ENCODE measurements at places on chromosomes 4 and X. TPM values are rescaled to one million over a fixed set of nuclear protein-coding genes. Genes with fewer than 3 reads are reported as not detected.

DNA sequence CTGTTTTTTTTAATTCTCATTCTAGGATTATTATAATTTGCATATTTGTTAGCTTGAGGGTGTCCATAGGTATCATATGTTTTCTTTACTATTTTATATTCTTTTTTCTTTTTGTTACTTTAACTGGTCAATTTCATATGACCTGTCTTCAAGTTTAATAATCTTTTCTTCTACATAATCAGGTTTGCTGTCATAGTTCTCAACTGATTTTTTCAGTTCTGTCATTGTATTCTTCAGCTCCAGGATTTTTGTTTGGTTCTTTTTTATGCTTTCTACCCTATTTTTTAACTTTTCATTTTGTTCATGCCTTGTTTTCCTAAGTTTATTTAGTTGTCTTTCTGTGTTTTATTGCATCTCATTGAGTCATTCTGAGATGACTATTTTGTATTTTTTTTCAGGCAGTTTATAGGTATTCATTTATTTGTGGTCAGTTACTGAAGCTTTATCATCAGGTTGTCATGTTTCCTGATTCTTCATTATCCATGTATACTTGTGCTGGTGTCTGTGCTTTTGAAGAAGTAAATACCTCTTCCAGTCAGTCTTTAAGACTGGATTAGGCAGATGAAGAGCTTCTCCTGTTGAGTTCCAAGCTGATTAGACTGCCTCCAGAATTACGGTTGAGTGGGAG lies 220.3 kb upstream of the VEGFC start:
- no peak for DNase-seq
- no peak overlapping the region for H3K4me3 ChIP-seq
- H3K4me1 ChIP-seq = no peaks in the 10 kb centered on the region
- no peaks in the 10 kb centered on the region for H3K36me3 ChIP-seq
- H3K27me3 ChIP-seq = no peaks in the 10 kb centered on the region
- H3K27ac ChIP-seq = no peak overlapping the region

DNA sequence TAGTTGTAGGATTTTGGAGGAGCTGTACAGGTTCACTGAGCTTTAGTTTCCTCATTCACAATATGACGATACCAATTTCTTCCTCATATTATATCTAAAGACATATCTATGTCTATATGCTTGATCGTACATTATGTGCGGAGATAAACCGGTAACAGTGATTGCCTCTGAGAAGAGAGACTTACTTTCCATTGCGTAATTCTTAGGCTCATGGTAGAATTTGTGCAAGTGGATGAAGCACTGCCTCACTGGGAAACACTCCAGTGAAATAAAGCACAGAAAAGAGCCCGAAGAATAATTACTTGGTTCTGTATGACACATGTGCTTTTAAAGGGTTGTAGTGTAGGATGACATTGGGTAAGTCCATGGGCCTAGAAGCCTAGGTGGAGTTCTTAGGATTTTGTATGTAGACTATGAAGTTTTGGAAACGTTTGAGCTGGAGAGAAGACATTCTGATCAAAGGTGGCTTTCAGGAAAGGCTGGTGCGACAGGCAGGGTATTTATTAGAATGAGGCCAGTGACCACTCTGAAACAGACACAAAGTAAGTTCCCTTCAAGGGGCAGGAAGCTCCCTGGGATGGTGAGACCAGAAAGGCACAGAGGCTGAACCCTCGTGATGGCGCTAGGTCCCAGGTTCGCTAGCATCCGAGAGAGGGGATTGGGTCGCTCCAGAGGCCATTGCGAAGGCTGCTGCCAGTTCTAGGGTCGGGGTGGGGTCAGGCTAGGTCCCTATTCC lies 649 bp upstream of the VBP1 start:
- no peaks in the 10 kb centered on the region for H3K4me1 ChIP-seq
- no peaks in the 10 kb centered on the region for H3K36me3 ChIP-seq
- H3K4me3 ChIP-seq = peak overlapping the region; percentile 68

GRCh38 chr4:5816101-5816500 lies 76.8 kb downstream of the CRMP1 start:
- no peak overlapping the region for H3K4me3 ChIP-seq
- H3K27ac ChIP-seq = no peak overlapping the region
- peaks cover 13% of the 10 kb centered on the region for H3K36me3 ChIP-seq
- no peaks in the 10 kb centered on the region for H3K27me3 ChIP-seq

DNA sequence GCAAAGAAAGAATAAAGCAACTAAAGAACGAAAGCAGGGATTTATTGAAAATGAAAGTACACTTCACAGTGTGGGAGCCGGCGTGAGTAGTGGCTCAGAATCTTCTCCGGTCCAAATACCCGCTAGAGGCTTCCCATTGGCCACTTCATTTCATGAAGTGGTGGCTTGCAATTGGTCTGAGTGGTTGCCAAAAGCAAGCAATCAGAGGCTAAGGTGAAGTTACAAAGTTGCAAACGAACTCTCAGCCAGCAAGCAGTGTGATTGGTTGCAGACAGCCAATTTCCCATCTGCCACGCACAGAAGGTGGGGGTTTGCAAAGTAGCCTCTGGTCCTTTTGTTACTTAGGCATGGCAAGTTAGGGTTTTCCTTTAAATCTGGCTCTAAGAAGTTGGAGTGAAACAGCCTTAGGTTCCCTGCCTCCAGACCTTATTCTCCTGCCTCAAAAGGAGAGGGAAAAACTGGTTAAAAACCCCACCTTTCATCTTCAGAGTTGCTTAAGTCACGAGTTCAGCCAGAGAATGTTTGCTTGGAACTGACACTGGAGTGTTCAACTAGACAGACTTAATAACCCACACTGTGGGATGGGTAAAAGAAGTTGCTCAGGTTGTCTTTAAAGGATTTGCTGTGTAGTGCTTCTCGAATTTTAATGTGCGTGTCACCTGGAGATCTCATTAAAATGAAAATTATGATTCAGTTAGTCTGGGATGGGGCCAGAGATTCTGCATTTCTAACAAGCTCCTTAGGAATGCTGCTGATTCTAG lies 6.9 kb upstream of the CLOCK start:
- DNase-seq = no peak
- no peak overlapping the region for H3K27ac ChIP-seq
- H3K4me3 ChIP-seq = peak overlapping the region; percentile 36
- no peaks in the 10 kb centered on the region for H3K4me1 ChIP-seq
- H3K36me3 ChIP-seq = no peaks in the 10 kb centered on the region

GRCh38 chr4:148716431-148717052 lies 274.3 kb upstream of the NR3C2 start:
- H3K27me3 ChIP-seq = no peaks in the 10 kb centered on the region
- H3K4me3 ChIP-seq = no peak overlapping the region
- no peak overlapping the region for H3K27ac ChIP-seq
- no peaks in the 10 kb centered on the region for H3K36me3 ChIP-seq
- no peaks in the 10 kb centered on the region for H3K4me1 ChIP-seq
- no peak for DNase-seq

CT45A2 gene
- not detected for total RNA-seq
